ENCODE measurements at places on chromosomes 5 and 9.

DNA sequence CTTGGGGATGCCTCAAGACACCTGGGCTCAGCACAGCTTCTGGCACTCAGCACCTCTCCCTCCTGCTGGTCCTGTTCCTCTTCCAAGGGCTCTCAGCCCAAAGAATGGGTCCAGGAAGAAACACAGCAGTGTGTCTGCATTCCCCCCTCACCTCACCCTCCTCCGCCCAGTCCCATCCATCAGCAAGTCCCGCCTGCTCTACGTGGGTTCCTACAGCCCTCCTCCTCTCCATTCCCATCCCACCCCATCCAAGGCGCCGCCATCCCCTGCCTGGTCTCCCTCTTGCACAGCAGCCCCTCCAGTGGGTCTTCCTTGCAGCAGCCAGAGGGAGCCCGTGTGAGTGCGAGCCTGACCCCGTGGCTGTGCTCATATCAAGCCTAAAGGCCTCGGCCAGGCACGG is 52.3 kb upstream of the RPL26L1 start:
- ATAC-seq: no peak

DNA sequence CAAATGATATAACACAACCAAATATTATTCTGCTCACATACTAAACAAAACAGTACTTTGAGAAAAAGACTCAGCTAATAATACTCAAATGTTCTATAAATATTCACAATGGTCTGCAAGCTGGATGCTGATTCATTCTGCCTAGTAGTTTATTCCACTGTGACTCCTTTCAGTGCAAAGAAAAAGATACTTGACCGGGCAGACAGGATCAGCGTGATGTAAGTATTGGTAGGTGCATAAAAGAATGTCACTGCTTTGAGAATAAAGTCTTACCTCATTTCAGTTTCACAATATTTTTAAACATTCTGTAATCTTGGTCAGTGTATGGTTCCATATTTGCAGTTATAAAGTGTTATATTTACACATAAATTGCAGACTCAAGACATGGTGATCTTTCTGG is 223.0 kb upstream of the NUDT12 start:
- no peak for ATAC-seq

- ATAC-seq: no peak
Measured at GRCh38 chr5:54093861-54094260, 216.5 kb downstream of the ARL15 start.

- no peak for ATAC-seq
Measured at GRCh38 chr5:82584631-82585030, 306.5 kb upstream of the RPS23 start.

- no peak for ATAC-seq
Measured at GRCh38 chr5:135443161-135443960, 3.8 kb downstream of the DCANP1 start.

DNA sequence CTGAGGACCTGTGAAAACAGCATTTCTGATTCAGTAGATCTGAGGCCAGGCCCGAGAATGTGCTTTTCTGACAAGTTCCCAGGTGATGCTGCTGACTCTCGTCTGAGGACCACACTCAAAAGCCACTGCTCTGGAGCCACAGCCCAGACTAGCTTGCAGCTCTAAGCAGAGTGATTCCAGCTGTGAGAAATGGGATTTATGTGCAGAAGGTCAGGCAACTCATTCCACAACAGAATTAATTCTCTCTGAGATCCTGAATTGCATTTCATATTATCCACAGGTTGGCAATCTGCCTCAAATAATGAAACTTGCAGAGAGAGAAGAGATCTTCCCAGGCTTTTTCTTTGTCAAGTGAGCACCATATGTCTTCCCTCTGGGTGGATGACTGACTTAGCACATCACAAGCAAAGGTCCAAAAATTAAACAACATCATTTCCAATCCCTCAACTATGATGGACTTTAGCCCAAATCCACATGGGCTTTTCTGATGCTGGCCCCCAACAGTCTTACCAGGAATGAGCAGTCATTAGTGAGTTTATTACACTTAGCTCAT is 140.2 kb downstream of the ALDH1A1 start:
- no peak for ATAC-seq

DNA sequence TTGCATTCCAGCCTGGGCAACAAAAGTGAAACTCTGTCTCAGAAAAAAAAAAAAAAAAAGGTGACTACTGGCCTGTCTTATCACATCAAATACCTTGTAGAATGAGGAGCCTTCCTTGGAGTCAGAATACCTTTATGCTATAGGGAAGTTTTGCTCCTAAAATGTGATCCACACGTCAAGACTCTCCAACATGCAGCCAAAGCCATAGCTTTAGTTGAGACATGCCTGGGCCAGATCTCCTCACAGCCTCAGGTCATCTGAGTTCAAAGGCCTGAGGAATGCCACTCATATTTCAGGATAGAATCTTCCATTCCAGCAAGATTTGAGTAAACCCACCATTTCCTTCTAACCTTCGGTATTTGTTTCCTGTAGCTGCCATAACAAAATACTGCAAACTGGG is 13.7 kb upstream of the SOWAHA start:
- no peak for ATAC-seq

DNA sequence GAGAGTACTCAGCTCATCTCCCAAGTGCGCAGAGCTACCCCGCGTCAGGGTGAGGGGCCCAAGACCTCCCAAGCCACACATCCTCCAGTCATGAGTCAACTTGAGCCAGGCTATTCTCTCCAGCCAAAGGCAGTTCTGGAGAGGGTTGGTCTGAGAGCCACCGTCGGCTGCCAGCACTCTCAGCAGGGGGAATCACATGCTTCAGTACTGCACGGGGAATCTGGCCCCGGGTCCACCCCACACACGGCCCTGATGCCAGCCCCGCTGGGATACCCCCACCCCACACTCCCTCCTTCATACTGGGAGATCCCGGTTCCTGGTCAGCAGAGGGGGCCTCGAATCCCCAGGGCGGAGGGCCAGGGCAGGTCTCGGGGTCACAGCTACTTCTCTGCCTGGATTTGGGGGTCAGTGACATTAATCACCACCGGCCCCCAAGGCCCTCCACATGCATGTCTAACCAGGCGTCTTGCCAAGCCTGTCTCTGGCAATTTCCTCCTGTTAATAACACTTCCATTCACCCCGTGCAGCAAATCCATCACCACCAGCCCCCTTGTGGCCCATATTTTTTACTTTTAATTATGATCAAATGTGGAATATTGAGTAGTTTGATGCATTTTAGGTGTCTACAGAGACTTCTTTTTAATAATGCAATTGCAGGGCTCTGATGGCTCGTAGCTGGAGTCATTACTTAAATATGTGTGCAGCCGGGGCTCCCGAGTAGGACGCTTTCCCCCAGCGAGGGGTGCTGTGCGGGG is 102.9 kb upstream of the PPP1R26 start:
- no peak for ATAC-seq
